ENCODE measurements at places on chromosomes 7 and 10. TPM values are rescaled to one million over a fixed set of nuclear protein-coding genes. Genes with fewer than 3 reads are reported as not detected.

FFAR4 gene
- total RNA-seq = 6.7 TPM

PILRA gene
- total RNA-seq = 26.4 TPM

SH2D4B gene
- 0.55 TPM for total RNA-seq

GRCh38 chr10:71316786-71317160, 2.3 kb upstream of the SLC29A3 start:
- DNase-seq = no peak

DNA sequence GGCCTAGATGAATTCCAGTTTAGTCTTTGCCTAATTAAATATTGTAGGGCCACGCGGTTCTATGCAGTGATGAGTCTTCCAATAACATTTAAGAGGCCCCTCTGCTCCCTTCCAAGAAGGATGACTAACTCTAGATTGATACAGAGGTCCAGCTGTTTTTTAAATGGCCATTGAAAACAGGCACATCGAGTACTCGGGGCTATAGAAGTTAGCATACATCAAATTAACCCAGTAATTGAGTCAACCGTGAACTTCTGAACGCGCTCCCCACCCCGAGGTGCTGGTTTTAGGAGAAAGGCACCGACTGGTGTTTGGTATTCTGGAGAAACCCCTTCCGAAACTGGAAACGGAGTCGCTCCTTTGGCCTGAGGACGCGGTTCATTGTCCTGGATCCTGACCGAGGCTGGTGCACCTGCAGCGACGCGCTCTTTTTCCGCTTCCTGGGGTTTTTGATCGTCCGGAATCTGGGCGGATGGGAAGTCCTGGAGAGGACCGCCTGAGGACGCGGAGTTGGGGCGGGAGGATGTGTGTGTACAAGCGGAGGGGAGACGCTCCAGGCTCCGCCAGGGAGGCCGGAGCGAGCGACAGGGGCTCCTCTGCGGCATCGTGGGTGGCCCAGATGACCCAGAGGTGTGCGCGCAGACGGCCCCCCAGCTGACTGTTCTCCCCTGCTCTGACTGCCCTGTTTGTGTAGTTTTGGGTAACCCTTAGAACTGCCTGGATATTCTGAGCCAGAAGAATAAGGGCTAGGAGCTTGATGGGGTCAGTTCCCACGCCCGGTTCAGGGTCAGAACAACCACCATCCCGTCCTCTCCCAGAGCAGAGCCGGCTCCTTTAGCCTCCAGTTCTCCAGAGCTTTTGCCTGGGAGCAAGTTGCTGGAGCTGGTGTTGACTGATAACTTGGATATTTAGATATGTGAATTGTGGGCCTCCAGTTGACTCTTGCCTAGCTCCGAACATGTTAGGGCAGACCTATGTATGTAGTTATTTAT, 711 bp downstream of the FAM221A start:
- peak; percentile 81 for DNase-seq

KCNMA1 gene
- total RNA-seq = 107 TPM

DNA sequence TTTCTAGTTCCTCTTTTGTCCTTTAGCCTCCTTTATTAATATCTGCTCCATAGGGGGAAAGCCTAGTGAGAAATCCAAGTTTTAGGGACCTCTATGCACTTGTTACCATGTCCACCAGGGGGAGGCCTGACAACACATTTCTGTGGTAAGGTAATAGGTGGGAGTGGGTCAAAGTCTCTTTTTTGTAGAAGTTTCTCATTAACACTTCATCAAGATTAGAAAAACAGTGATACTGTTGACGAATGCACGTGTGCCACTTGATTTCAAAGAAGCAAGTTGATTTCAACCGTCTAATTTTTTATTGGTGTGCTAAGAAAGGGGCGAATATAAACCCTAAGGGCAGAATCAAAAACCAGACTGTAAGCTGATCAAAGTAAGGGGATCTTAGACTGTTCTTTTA, 30.6 kb downstream of the CISD1 start:
- peak; percentile 61 for DNase-seq

DNA sequence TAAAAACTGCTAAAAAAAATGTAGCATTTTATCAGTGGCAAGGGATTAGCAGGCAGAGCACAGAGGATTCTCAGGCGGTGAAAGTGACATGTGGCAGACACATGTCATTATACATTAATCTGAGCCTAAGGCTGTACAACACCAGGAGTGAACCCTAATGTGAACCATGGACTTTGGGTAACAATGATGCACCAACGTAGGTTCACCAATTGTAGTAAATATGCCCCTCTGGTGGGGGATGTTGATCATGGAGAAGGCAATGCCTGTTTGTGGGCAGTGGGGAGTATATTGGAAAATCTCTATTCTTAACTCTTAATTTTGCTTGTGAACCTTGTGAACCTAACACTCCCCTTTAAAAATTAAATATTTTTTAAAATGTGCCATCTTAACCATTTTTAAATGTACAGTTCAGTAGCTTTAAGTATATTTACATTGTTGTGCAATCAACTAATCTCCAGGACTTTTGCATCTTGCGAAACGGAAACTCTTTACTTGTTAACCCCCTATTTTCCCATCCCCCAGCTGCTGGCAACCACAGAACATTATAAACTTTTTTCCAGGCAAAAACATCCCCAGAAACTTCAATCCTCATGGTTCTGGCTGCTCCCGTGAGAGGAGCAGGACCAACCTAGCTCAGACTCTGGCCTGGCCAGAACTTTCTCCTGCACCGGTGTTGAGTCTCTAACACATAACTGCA, 29.9 kb downstream of the LRRC20 start:
- DNase-seq = no peak

DNA sequence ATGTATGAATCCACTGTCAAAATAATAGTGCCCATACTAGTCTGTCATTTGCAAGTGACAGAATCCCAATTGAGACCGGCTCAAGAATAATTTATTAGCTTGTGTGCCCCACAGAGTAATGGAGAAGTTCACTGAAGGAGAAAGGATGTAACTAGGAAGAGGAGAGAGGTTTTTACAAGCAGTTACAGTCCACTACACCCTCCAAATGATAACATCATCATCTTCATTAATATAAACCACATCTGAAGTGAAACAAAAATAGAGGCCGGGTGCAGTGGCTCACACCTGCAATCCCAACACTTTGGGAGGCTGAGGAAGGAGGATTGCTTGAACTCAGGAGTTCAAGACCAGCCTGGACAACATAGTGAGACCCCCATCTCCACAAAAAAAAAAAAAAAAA, 226.8 kb downstream of the SKIDA1 start:
- DNase-seq = no peak

PIP gene
- total RNA-seq = not detected

MAT1A gene
- 2.1 TPM for total RNA-seq

DNA sequence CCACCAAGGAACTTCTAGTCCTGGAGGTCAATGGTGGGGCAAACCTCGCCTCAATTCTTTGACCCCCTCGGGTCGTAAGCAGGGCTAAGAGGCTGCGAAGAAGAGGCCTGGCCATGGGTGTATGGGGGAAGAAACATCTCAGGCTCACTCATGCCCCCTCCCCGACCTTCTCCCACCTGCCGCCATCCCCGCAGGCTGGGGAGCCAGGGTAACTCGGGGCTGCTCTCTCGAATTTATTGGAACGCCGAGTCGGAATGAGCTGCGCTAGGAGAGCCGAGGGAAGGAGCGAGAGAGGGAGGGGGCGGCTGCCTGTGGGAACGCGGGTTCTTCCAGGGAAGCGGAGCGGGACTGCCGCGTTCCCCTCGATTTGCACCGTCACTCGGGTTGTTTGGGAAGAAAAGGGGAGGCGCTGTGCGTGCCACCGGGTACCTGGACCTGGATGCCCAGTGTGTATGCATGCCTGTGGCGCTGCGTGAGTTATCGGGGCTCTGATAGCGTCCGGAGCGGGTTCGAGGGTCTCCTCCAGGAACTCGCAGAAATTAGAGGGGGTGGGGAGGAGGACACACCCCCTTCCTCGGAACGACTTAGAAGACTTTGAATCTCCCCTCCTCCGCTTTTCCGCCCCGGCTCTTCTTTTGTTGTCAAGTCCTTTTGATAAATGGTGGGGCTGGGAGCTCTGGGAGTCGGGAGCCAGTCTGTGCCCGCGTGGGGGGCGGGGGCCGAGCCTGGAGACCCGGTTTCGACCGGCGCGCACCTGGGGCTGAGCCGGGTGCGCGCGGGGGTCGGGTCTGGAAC, 1.8 kb upstream of the ZNF503 start:
- peak; percentile 54 for DNase-seq

- no peak for DNase-seq
These were observed 919 bp downstream of the SLC29A4 start for GRCh38 chr7:5283421-5284303.

AZGP1 gene
- total RNA-seq = 35.6 TPM

AS3MT gene
- 2.6 TPM for total RNA-seq

ARMC3 gene
- 54.3 TPM for total RNA-seq

GPR15LG gene
- total RNA-seq = not detected

MYO3A gene
- not detected for total RNA-seq

DNA sequence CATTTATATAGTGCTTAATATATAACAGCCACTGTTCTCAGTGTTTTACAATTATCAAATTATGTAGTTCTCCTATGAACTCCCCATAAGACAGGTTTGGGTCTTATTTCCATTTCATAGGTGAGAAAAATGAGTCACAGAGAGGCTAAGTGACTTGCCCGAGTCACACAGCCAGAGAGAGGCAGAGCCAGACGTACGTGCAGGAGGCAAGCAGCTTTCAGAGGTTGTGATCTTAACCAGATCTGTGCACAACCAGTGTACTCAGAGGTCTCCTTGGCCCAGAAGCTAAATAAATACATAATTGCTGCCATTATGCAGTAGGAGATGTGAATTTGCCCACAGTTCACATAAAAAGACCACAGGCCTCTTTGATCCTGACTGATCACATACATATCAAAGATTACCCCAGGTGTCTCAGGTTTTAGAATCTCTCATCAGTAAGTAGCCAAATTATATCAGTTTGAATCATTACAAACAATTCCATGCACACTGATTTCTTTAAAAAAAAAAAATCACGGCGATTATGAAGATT, 304.7 kb upstream of the AOAH start:
- DNase-seq = no peak

DNA sequence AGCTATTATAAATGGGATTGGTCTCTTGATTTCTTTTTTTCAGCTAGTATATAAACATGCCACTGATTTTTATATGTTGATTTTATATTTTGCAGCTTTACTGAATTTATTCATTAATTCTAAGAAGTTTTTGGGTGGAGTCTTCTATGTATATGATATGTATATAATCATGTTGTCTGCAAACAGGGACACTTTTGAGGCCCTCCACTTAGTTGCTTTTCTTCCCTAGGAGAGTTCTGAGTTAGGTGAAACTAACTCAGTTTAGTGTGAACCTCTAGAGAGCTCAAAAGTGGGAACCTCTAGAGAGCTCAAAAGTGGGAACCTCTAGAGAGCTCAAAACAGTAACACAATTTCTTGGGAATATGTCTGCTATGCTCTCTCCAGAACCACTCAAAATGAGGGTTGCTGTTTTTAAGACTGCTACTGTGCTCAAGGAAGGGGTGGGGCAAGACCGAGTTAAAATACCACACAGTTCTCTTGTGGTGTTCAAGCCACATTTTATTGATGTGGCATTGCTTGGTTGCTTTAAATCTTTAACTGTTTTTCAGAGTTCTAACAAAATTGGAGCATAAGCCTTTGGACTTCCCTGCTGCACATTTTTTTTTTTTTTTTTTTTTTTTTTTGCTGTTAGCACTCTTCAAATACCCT, 13.2 kb downstream of the CCDC7 start:
- DNase-seq = no peak

DNA sequence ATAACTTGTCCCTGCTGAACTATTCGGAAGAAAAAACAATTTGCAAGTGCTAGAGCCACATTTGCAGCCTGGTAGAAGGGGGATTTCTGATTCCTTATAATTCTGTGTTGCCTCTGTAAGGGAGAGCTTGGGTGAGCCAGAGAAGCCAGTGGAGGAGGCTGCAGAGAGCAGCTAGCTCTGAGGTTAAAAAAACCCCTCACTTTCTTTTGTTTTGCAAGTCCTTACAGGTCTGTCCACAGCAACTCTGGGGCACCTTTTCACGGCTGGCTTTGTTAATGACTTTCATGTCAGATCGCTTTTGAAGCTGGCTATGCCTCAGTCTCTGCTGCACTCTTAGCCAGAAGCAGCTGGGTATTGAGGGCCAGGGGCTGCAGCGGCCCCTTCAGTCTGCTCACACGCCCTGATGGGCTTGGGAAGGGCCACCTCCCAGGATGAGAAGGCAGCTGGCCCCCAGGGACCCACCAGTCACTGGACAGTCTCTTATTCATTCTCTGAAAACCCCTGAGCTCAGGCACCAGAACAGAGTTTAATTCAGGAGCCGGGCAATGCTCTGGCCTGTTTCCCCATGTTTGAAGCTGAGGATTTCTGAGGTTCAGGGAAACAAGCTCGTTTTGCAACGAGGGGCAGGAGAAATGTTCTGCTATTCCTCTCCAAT, 30.9 kb downstream of the TRIM8 start:
- no peak for DNase-seq

- DNase-seq = no peak
These were observed 1194.4 kb upstream of the SORCS1 start for GRCh38 chr10:108358912-108359311.

C10orf53 gene
- total RNA-seq = not detected

- peak; percentile 48 for DNase-seq
These were observed 179.3 kb downstream of the PFKFB3 start for GRCh38 chr10:6382081-6382480.
